ENCODE measurements at places on chromosomes 12 and 14.
A peak's percentile ranks its signal among the peaks of the same experiment; 100 is the strongest.

DNA sequence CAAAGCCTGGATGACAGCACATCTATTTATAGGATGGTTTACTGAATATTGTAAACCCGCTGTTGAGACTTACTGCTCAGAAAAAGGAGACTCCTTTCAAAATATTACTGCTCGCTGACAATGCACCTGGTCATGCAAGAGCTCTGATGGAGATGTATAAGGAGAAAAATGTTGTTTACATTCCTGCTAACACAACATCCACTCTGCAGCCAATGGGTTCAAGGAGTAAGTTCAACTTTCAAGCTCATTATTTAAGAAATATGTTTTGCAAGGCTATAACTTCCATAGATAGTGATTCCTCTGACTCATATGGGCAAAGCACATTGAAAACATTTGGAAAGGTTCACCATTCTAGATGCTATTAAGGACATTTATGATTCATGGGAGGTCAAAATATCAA, 201.7 kb downstream of the SNAPC1 start:
- no peak for DNase-seq

GRCh38 chr12:85568395-85569103, 267.7 kb downstream of the RASSF9 start:
- DNase-seq: peak; percentile 85

DNA sequence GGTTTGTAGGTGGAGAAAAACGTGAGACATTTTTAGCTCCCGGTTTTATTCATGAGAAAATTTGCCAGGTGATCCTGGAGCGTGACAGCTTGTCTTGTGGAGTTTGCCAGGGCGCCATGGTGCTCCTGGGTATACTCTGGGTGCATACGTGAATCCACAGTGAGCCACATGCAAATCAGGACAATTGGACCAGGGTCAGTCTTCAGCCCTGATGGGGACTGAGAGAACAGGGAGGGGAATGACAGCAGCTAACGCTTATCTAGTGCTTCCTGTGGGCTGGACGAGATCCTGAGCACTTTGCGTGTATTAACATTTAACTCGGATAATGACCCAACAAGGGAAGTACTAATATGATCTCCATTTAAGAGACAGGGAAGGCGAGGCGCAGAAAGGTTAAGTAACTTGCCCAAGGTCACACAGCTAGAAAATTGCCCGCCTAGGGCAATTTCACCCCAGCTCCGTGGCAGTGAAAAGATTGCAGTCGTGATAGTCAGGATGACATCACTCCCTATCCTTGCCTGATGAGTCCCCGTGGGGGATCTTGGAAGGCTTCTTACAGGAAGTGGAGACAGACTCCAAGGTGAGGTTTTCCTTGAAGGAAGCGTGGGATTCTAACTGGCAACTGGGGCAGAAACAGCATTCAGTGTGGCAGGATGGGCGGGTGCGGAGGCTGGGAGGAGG, 118.4 kb upstream of the NCOR2 start:
- DNase-seq: peak; percentile 72

GRCh38 chr12:118334939-118335567, 37.7 kb downstream of the TAOK3 start:
- DNase-seq: no peak

DNA sequence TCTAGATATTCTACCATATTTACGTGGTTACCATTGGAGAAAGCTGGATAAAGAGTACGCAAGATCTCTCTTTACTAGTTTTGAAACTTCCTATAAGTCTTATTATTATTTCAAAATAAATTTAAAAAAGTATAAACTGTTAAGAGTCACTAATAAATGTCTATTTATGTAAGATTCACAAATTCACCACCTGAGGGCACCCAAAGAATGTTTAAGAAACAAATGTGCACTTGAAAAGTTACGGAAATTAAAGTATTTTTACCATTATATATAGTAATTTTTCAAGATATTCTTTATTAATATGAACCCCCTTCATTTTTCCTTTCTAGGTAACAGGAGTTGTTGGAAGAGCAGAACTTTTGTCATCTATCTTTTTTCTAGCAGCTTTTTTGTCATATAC, 11.9 kb downstream of the TMTC3 start:
- peak; percentile 43 for DNase-seq

GRCh38 chr14:21917699-21918436, 244.2 kb upstream of the OR4E1 start:
- peak; percentile 34 for DNase-seq

GRCh38 chr14:22476887-22477286, 112.1 kb downstream of the DAD1 start:
- DNase-seq: no peak
